ENCODE measurements at places on chromosomes 6 and 20.

GRCh38 chr6:136030131-136030530 is 178.6 kb downstream of the PDE7B start:
- DNase-seq, result no peak

DNA sequence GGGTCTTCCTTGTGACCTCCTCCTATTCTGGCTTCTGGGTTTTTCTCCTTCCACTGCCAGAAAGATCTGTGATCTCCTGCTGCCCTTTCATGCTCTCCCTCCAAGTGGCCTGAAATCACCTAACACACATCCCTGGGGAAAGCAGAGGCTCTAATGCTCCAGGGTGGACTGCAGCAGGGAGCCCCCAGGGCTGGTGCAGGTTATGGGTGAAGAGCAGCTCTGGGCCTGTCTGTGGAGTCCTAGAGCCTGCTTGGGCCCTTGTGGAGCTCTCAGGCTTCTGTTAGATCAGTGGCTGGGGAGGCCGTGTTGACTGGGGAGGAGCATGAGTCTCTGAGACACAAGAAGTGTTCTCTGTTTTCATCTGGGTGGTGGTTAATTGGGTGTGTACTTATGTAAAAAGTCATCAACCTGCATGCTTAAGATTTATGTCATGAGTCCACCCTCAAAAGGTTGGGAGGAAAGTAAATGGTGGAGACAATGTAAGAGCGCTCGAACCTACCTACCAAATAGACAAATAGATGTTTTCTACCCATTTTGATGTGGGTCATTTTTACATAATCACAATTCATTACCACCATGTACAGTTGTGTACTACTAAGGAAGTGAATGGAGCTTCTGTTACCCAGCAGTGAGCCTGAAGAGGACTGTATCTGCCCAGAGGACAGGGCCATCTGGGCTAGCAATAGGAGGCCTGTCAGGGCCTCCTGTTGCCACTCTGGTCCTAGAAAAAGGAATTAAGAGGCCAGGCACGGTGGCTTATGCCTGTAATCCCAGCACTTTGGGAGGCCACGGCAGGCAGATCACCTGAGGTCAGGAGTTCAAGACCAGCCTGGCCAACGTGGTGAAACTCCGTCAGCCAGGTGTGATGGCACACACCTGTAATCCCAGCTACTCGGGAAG is 32.0 kb upstream of the RNF8 start:
- DNase-seq, result no peak

GRCh38 chr6:73451223-73452106 is 632 bp downstream of the CGAS start:
- DNase-seq, result peak; percentile 34

GRCh38 chr6:71248878-71249544 is 39.6 kb upstream of the OGFRL1 start:
- no peak for DNase-seq

GRCh38 chr20:21272279-21272678 is 30.9 kb upstream of the XRN2 start:
- no peak for DNase-seq

DNA sequence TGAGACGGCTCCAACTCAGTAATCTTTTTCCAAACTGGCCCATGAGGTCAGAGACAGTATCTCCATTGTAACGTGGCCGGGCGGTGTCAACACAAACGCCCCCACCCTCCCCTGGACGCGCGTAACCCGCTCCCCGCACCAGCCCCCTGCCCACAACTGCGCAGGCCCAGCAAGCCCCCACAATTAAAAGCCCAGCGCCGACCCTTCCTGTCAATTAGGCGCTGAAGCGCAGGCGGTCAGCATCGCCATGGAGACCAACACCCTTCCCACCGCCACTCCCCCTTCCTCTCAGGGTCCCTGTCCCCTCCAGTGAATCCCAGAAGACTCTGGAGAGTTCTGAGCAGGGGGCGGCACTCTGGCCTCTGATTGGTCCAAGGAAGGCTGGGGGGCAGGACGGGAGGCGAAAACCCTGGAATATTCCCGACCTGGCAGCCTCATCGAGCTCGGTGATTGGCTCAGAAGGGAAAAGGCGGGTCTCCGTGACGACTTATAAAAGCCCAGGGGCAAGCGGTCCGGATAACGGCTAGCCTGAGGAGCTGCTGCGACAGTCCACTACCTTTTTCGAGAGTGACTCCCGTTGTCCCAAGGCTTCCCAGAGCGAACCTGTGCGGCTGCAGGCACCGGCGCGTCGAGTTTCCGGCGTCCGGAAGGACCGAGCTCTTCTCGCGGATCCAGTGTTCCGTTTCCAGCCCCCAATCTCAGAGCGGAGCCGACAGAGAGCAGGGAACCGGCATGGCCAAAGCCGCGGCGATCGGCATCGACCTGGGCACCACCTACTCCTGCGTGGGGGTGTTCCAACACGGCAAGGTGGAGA is at the start of the genes HSPA1A and HSPA1L:
TSS of gene HSPA1A (plus strand) at position 519 of the 814 bp plus-strand sequence. CDS start at position 733, 214 bp downstream.
TSS of gene HSPA1L (minus strand) at position 259 of the 814 bp plus-strand sequence. CDS start 3,311 bp downstream, outside the sequence.
- DNase-seq, result peak; percentile 62

- no peak for DNase-seq
Observed at GRCh38 chr6:21847711-21848480, 254.3 kb downstream of the SOX4 start.

DNA sequence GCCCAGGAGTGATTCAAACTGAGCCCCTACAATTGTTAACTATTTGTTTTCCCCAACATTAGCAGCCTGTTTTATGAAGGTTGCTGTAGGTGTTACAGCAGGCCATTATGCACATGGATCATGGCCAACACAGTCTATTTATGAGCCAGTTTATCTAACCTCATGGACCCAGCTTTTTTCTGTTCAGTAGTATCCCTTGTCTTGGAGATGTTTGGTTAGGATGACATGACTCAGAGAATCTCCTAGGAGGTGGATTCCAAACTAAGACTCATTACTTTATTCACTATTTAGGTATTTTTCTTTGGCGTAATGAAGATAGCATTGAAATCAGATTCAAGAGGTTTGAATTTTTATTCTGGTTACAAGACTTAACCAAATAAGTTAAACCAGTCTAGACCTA is 62.8 kb upstream of the TFB1M start:
- no peak for DNase-seq

- no peak for DNase-seq
Observed at GRCh38 chr6:156563714-156564113, 213.5 kb upstream of the ARID1B start.

- no peak for DNase-seq
Observed at GRCh38 chr6:3581469-3581868, 124.6 kb upstream of the SLC22A23 start.

GRCh38 chr20:53872561-53873229 is 197.7 kb downstream of the BCAS1 start:
- DNase-seq, result no peak

DNA sequence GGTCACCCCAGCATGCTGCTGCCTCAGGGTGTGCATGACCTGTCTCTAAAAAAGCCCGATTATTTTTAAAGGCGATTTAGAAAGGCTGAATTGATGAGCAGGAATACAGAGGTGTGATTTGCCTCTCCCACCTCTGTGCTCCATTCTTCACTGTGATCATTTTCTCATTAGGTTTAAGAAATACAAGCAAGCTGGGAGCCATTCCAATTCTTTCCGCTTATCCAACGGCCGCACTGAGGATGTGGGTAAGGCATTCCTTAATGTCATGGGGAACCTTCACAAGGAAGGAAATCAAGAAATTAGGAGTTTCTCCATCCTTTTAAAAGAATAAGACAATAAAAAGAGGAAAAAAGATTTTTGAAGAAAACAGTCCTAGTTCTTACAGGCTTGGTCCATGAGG is 55.6 kb upstream of the GNRH2 start:
- DNase-seq, result no peak

DNA sequence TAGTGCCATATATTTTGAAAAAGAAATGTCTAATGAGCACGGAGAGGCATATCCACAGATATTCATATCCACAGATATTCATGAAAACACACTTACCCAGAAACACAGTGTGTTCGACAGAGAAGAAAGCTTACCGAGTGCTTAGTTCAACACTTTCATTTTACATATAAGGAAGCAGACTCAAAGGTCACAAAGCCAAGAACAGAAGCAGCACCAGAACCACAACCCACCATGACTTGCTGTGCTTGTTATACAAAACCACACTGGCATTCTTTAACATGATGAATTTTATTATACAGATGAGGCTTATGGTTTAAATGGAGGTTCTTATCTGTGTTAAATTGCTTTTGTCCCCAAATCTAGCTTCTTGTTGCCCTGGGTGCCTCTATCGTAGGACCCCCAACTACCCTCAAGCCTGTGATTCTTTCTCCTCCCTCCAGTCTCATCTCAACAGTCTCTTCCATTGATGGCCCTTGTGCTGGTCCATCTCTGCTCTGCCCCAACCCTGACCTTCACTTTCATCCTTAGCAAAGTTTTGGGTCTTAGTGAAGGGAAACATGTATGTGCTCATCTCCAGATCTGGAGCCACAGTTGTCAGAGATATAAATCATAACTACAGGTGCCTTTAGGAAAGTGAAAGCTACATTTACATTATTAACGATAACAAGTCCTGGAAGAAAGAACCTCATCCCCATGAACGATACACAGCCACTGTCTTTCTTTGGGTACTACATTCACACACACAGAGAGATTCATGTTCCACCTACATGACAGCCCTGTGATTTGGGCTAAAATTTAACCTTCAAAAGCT is 40.0 kb downstream of the SF3B5 start:
- DNase-seq, result no peak

- no peak for DNase-seq
Observed at GRCh38 chr6:7684843-7685242, 41.1 kb upstream of the BMP6 start.

GRCh38 chr6:47654255-47654654 is 44.1 kb upstream of the ADGRF4 start:
- no peak for DNase-seq

DNA sequence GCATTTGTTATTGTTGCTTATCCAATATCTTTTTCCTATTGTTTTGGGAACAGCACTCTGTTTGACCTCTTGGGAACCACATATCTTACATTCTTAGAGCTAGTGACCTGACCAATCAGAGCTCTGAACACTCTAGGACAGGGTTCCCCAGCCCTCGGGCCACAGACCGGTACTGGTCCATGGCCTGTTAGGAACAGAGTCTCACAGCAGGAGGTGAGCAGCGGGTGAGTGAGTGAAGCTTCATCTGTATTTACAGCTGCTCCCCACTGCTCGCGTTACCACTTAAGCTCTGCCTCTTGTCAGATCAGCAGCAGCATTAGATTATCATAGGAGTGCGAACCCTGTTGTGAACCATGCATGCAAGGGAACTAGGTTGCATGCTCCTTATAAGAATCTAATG is 226.0 kb upstream of the TSHZ2 start:
- no peak for DNase-seq

GRCh38 chr20:35561671-35562070 is 19.8 kb downstream of the ERGIC3 start:
- no peak for DNase-seq

GRCh38 chr20:16864069-16864468 is 115.9 kb downstream of the OTOR start:
- DNase-seq, result no peak

DNA sequence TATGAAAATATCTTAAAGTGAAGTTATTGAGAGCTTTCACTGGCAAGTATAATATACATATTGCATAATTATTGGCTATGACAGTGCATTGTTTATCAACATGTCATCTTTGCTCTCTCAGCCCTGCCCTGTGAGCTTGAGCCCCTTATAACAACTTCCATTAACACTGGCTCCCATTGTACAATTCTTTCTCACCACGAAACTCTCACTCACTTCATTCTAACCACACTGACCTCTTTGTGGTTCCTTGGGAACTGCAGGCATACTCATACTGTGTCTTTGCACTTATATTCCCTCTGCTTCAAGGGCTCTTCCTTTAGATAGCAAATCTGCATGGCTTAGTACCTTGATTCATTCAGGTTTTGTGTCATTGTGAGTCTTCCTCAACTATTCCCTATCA is 411.8 kb downstream of the CDKAL1 start:
- peak; percentile 53 for DNase-seq

- no peak for DNase-seq
Observed at GRCh38 chr20:35888657-35889056, 65.6 kb downstream of the SCAND1 start.

GRCh38 chr6:157233156-157233555 is 90.2 kb downstream of the TMEM242 start:
- no peak for DNase-seq

DNA sequence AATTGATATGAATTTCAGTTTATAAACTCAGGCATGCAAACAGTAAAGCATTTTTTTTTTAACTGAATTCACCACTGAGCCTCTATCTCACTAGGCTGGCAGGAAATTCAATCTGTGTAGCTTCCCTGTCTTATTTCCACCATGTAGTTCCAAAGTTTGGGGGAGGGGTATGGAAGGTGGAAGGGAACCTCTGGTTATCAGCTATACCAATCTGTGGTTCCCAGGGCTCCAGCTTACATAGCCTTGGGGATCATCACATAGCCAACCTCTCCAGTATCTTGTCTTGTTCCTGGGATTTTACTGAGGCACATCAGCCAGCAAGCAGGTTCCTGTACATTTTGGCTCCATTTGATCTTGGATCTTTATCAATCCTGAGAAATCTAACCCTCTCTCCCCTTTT is 15.6 kb downstream of the RAD21L1 start:
- no peak for DNase-seq

- no peak for DNase-seq
Observed at GRCh38 chr20:54223751-54224150, 15.9 kb downstream of the PFDN4 start.

DNA sequence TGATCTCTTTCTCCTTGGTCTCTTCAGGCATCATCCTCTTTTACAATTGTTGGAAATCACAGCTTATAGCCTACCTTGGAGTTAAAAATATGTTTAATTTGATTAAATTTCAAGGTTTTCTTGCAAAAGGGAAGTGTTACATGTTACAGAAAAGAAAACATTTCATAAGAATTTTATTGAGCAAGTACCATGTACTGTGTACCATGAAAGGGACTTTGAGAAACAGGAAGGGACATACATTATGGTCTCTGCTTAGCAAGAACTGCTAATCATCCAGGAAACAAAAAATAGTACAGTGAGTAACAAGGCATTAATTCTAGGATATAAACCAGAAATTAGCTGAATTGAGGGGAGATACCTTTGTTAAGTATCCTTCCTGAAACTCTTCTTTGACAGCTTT is 145.3 kb upstream of the SPACA1 start:
- DNase-seq, result no peak

- DNase-seq, result no peak
Observed at GRCh38 chr6:163309491-163310026, 105.0 kb upstream of the QKI start.

- no peak for DNase-seq
Observed at GRCh38 chr20:50930139-50930975, 880 bp downstream of the ADNP start.

- no peak for DNase-seq
Observed at GRCh38 chr6:61585504-61585903, 700.5 kb downstream of the KHDRBS2 start.

GRCh38 chr6:65700561-65700960 is 6.5 kb downstream of the EYS start:
- DNase-seq, result no peak

DNA sequence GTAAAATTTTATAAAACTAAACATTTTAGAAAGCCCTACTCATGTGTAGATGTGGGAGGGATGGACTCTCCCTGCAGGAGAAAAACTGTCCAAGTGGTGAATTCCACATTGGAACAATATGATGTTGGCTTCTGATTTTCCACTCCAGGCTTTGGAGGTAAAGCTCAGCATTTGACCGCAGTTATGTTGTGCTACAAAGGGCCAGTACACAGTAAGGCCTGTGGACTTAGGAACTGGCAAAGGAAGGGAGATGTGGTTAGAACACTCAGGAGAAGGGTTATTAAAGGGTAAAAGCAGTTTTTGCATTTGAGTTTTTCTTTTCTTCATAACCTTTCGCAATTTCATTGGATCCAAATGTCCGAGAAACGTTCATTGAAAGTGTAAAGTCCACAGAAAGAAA is 150.3 kb upstream of the SASH1 start:
- DNase-seq, result no peak

- DNase-seq, result no peak
Observed at GRCh38 chr6:142881761-142882160, 63.2 kb downstream of the HIVEP2 start.

Data from stimulated activated effector memory CD8-positive, alpha-beta T cell treated with anti-CD3 and anti-CD28 coated beads, Interleukin-12 subunit alpha, Interleukin-12 subunit beta, amount 100 ng/mL, for 72 hours (primary cell).